ENCODE measurements at places on chromosomes 6 and 20.

- no peak for DNase-seq
Measured at GRCh38 chr6:105884426-105884825, 201.7 kb upstream of the PRDM1 start.

DNA sequence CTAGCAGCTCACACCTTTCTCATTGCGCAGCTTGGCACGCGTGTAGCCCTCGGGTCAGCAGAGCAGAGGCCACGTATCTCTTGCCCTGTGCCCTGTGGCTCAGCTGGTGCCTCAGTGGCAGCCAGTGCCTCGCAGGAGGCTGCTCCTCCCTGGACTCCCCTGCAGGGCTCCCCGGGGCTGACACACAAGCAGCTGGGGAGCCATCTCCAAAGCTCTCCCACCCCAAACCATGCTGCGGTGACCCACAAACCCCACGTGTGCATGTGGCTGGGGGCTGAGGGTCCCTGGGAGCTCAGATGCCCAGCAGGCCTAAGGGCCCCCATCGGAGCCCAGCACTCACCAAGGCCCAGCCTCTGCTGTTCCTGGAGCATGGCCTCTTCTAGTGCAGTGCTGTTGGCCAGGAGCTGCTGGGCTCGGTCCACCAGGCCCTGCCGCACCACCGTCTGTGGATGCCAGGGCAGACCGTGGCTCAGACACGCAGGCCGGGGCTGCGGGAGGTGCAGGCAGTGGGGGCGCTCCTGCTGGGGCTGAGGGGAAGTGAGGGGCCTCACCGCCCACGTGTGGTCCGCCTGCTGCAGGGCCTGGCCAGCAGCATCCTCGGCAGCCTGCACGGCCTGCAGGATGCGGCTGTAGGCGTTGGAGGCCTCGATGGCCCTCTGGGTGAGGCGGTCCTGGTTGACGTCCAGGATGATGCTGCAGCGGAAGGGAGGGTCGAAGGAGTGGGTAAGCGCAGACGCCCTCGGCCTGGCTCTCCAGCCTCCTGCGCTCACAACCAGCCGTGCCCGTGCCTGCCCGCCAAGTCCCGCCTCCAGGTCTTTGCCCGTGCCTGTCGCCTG, 13.8 kb downstream of the ADRM1 start:
- no peak for DNase-seq

DNA sequence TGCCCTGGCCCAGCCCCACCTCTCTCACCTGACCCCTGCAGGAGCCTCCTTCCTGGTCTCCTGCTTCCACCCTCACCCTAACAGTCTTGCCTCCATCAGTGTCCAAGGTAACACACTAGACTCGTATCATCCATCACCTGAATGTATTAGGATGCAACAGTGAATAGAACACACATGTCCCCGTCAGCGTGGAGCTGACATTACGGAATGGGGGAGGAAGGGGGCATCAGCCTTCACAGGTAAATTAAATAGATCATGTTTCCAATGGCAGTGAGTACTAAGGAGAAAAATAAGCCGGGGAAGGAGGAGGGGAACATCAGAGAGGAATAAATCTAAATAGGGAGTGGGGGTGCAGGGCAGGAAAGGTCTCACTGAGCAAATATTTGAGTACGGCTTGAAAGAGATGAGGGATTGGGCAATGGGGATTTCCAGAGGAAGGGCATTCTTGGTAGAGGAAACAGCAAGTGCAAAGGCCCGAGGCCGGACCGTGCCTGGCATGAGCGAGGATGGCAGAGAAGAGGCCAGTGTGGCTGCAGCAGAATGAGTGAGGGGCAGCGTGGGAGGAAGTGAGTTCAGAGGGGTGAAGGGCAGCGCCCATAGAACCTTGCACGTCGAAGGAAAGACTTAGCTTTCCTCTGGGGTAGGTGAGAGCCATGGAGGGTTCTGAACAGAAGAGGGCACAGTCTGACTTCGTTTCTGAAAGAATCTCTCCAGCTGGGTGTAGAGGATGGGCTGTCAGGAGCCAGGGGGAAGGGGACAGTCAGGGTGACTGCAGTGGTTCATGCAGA, 110.1 kb upstream of the PTPN1 start:
- peak; percentile 31 for DNase-seq

GRCh38 chr20:62707921-62708521, 615 bp upstream of the NTSR1 start:
- no peak for DNase-seq

DNA sequence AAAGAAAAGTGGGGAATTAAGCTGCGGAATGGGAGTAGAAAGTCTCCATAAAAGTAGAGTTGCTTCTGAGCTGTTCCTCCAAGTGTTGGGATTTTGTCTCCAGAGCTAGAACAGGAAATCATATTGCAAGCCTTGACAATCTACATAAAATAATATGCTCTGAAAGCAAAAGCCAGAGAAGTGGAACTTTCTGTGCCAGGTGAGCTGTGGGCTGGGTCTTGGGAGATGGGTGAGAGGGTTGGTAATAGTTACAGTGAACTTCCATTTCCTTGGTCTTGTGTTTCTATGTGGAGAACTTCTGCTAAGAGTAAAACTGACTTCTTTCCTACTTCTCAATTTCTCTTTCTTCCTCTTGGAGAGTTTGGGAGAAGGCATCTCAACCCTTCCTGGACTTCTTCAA, 6.3 kb upstream of the HMGN4 start:
- no peak for DNase-seq

DNA sequence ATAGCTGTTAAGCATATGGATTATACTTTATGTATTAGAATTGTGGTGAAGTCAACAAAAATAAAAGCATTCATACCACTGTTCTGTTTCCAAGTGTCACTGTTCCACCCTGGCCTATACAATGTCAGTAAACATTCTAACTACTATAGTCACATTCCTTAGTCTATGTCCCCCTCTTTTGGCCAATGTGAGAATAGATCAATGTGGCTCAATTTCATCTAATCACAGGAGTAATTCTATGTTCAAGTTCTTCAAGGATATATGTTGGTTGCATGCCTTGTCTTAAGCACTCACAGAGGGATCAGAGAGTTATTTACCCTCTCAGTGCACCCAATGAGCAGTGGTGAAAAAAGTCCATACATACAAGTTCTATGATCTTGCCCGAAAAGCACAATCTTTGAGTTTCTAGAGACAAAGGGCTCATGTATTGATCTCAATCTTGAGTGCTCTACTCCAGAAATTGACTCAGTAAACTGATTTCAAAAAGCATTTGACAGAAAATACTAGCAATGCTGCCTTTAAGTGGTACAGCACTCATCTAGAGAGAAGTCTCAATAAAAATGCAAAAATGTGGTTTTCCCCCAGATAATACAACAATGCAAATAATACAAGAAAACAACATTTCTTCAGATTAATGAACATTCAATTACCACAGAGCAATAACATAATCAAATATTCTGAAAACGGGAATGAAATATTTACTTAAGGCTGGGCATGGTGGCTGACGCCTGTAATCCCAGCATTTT, 16.5 kb downstream of the SMLR1 start:
- peak; percentile 55 for DNase-seq

DNA sequence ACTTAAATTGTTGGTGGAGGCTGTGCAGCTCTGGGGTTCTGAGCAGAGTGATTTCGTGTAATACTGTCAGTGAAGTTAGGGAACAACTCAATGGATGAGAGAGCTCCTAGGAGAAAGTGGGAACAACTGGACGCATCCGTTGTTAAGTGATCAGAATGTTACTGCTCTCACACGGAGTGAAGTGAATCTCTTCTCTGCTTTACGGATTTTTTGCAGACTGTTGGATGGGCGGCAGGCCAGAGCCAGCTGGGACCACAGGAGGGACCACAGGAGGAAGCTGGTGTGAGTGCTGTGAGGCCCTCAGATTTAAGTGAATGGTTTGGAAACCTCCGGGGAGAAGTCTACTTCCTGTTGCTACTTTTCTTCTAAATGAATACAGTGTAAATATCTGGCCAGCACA, 23.7 kb upstream of the PPP1R14C start:
- DNase-seq, result peak; percentile 22

DNA sequence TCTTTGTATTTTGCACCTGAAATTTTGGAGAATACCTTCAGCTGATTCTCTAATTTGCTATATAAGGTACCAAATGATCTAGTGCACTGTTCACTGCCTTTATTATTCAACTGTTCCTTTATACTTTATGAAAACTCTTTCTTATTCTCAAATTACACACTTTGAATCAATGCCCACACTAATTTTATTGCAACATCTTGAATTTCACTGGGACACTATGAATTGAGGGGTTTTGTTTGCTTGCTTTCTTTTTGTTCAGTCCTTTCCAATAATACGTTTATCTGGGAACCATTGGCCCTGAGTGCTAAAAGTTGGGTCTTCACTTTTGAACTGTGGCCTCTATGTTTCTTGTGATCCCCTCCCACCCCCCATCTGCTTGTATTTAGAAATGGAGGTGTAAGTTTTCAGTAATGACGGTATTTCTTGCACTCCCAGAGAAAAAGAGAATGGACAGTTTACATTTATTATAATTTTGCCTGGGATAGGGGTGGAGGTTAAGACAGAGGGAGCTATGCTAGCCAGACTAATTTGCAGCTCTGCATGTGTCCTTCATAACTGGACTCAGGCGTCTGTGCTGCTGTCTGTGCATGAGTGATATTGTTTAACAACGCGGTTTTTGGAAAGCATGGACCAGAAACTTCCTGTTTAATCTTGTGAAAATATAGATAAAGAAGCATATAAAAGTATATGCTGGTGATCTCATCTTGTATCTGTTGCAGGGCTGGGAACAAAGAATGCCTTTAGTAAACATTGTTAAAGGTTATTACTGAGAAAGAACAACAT, 98.1 kb downstream of the DNAH8 start:
- no peak for DNase-seq

DNA sequence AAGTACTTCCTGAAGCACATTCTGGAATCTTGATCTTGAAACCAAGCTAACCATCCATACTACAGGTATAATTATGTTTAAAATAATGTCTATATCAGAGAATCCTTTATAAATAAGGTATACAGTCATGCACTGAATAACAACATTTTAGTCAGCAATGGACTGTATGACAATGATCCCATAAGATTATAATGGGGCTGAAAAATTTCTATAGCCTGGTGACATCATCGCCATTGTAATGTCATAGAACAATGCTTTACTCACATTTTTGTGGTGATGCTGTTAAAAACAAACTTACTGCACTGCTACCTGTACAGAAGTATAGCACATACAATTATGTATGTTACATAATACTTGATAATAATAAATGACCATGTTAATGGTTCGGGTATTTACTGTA, 31.8 kb downstream of the RNF146 start:
- peak; percentile 33 for DNase-seq

GRCh38 chr6:33053230-33053629, 20.2 kb downstream of the HLA-DPA1 start:
- DNase-seq, result no peak

GRCh38 chr20:31642837-31643236, 5.1 kb downstream of the COX4I2 start:
- DNase-seq, result no peak

All from GM23248 (cell line).